ENCODE measurements at places on chromosomes 6 and 20. TPM values are rescaled to one million over a fixed set of nuclear protein-coding genes. Genes with fewer than 3 reads are reported as not detected.

- no peak overlapping the region for H3K4me3 ChIP-seq
- no peak overlapping the region for H3K27ac ChIP-seq
- H3K4me1 ChIP-seq = peaks cover 15% of the 10 kb centered on the region
- no peak for DNase-seq
- peaks cover 16% of the 10 kb centered on the region for H3K27me3 ChIP-seq
- no peaks in the 10 kb centered on the region for H3K36me3 ChIP-seq
Observed at GRCh38 chr6:14641423-14642135, 524.0 kb downstream of the CD83 start.

RSPO3 gene
- total RNA-seq = not detected

PLCB4 gene
- not detected for total RNA-seq

- peaks cover 47% of the 10 kb centered on the region for H3K36me3 ChIP-seq
- H3K4me1 ChIP-seq = peaks cover 44% of the 10 kb centered on the region
- no peak for DNase-seq
Observed at GRCh38 chr20:17659801-17660200, 22.2 kb downstream of the RRBP1 start.

GRCh38 chr6:3990692-3991491 is 88.0 kb downstream of the FAM217A start:
- DNase-seq = peak; percentile 77
- no peaks in the 10 kb centered on the region for H3K36me3 ChIP-seq
- no peak overlapping the region for H3K4me3 ChIP-seq
- no peaks in the 10 kb centered on the region for H3K27me3 ChIP-seq
- H3K4me1 ChIP-seq = peaks cover 12% of the 10 kb centered on the region

DNA sequence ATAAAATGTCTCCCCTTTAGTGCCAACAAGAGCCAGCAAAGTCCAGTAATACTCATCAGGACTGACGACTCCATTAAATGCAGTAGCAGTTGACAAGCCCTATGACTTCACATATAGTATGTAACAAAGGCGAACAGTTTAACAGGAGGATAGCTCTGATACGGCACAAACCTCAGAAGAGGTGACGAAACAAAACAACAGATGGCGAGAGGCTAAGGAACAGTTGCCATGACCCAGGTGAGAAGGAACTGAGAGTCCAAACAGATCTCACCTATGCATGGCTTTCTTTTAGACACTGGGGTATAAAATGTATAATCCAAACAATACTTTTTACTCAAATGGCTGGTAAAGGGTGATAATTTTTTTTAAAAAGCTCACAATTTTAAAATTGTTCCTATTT is 37.1 kb downstream of the SYNE1 start:
- no peak overlapping the region for H3K27ac ChIP-seq
- no peak overlapping the region for H3K4me3 ChIP-seq
- no peaks in the 10 kb centered on the region for H3K36me3 ChIP-seq
- H3K4me1 ChIP-seq = no peaks in the 10 kb centered on the region
- DNase-seq = no peak

DNA sequence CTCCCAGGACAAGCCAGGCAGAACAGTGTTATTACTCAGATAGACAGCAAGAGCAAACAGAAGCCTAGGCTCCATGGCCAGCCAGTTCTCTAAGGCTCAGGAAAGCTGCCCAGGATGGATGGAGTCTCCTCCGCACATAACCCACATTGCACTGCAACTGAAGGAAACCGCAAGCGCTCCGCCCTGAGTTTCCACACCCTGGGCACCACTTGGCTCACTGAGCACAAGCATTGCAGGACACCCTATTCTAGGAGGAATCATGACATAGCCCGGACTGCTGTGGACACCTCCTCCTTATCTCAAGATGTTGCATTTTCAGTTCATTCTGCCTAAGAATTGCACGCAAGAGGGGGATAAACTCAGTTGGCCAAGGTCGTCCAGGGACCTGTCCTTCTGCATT is 42.9 kb downstream of the LINC00237 start:
- no peaks in the 10 kb centered on the region for H3K36me3 ChIP-seq
- peaks cover 31% of the 10 kb centered on the region for H3K27me3 ChIP-seq
- no peaks in the 10 kb centered on the region for H3K4me1 ChIP-seq
- no peak for DNase-seq

DNA sequence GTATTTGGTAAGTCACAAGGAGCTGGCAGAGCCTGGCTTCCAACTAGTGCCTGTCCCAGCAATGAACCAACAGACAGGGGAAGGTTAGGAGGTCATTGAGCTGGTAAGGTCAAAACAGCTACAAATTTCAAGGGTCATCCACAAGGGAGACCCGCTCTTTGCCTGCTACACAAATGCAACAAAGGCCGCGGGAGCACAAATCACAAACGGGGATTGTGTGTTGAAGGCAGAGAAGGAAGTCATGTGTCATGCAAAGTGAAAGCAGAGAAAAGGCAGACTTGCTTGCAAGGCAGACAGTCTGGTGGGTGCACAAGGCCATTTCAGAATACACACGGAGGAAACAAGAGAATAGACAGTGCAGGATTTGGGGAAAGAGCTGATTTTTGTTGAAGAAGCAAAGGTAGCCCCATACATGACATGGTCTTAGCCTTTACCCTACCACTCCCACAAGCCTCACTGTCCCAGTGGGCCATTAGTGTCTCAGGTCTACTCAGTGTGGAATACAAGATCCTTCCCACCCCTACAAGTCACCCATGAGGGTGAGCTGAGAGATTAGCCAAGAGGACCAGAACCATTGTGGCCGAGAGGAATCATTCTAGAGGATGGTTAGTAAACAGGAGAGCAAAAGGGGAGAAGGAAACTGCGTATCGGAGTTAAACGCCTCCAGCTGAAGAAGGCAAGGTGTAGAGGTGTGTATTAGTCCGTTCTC is 18.1 kb upstream of the SAMHD1 start:
- H3K27ac ChIP-seq = peak overlapping the region; percentile 78
- DNase-seq = peak; percentile 59
- H3K4me1 ChIP-seq = peaks cover 56% of the 10 kb centered on the region
- H3K36me3 ChIP-seq = peaks cover 20% of the 10 kb centered on the region

- no peak overlapping the region for H3K27ac ChIP-seq
- H3K27me3 ChIP-seq = peaks cover 47% of the 10 kb centered on the region
Observed at GRCh38 chr20:38645351-38645750, 43.7 kb downstream of the ARHGAP40 start.

CARMIL1 gene
- total RNA-seq = 4.6 TPM

DNA sequence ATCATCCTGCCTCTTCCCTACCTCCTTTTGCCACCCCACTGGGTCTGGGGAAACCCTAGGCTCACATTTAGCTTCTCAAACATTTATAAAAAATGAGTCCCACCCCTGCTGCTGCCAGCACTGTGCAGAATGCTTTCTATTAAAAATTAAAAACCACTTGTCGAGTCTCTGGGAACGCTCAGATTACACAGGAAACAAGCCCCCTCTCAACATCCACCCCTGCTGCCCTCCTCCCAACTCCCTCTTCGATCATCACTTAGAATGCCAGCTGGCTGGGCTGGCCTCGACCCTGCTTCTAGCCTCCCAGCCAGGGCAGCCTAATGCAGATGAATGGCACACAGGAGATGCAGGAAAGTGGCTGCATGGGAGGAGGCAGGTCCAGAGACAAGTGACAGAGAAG is 75.8 kb downstream of the CDH22 start:
- no peak overlapping the region for H3K27ac ChIP-seq
- no peaks in the 10 kb centered on the region for H3K4me1 ChIP-seq
- DNase-seq = no peak
- no peaks in the 10 kb centered on the region for H3K36me3 ChIP-seq

- no peaks in the 10 kb centered on the region for H3K4me1 ChIP-seq
- no peak overlapping the region for H3K27ac ChIP-seq
- H3K27me3 ChIP-seq = no peaks in the 10 kb centered on the region
- H3K4me3 ChIP-seq = no peak overlapping the region
Observed at GRCh38 chr6:158121335-158121734, 46.7 kb downstream of the SERAC1 start.

DNA sequence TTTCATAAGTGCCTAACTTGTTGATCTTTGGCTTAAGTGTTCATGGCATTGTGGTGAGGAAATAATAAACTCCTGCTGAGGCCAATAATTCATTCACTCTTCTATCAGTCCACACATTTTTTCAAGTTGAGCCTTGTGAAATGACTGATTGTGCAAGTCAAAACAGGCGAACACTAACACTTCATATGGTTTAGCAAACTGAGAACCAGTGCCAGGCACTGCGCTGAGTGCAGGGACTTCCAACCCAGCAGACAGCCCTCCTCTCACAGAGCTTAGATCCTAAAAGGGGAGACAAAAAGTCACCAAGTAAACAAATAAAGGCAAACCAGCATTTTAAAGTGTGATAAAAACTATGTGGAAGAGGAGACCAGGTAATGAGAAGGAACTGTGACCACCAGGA is 435.0 kb downstream of the PTPRT start:
- no peaks in the 10 kb centered on the region for H3K36me3 ChIP-seq
- no peak for DNase-seq
- no peaks in the 10 kb centered on the region for H3K27me3 ChIP-seq
- H3K4me1 ChIP-seq = no peaks in the 10 kb centered on the region

RSPO4 gene
- total RNA-seq = not detected

GRCh38 chr6:89527634-89528033 is 94.7 kb downstream of the ANKRD6 start:
- no peak overlapping the region for H3K4me3 ChIP-seq
- DNase-seq = no peak
- no peaks in the 10 kb centered on the region for H3K27me3 ChIP-seq

- peak overlapping the region; percentile 62 for H3K27ac ChIP-seq
- no peak overlapping the region for H3K4me3 ChIP-seq
- H3K4me1 ChIP-seq = peaks cover 7% of the 10 kb centered on the region
- DNase-seq = no peak
Observed at GRCh38 chr20:37757550-37757949, 63.7 kb downstream of the CTNNBL1 start.

GRCh38 chr6:56890683-56891429 is 64.1 kb upstream of the BEND6 start:
- no peaks in the 10 kb centered on the region for H3K36me3 ChIP-seq
- no peak overlapping the region for H3K4me3 ChIP-seq
- peaks cover 3% of the 10 kb centered on the region for H3K27me3 ChIP-seq
- no peak overlapping the region for H3K27ac ChIP-seq

DNA sequence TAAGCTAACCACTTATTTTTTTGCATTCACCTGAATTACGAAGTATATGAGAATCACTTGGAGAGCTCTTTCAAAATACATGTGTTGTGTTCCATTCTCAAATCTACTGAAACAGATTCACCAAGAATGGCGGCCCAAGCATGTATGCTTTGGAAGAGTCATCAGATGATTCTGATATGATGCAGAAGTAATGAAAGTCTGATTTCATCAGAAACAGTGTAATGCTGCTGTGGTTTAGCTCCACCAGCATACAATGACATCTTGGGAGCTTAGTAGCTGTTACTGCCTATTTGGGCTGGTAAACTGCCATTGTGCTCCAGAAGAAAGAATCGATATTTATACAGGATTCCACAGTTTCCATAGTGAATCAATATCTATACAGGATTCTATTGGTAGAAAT is 52.9 kb downstream of the UBR2 start:
- peaks cover 42% of the 10 kb centered on the region for H3K36me3 ChIP-seq
- H3K27me3 ChIP-seq = no peaks in the 10 kb centered on the region
- DNase-seq = no peak
- peaks cover 19% of the 10 kb centered on the region for H3K4me1 ChIP-seq
- no peak overlapping the region for H3K27ac ChIP-seq

PGC gene
- not detected for total RNA-seq

DUSP22 gene
- 32.6 TPM for total RNA-seq

Data from activated CD8-positive, alpha-beta T cell treated with anti-CD3 and anti-CD28 coated beads, Interleukin-2, amount 10 ng/mL, durations not matched to agents 7 days and 5 days (primary cell).